ENCODE measurements at places on chromosomes 2 and 18.

DNA sequence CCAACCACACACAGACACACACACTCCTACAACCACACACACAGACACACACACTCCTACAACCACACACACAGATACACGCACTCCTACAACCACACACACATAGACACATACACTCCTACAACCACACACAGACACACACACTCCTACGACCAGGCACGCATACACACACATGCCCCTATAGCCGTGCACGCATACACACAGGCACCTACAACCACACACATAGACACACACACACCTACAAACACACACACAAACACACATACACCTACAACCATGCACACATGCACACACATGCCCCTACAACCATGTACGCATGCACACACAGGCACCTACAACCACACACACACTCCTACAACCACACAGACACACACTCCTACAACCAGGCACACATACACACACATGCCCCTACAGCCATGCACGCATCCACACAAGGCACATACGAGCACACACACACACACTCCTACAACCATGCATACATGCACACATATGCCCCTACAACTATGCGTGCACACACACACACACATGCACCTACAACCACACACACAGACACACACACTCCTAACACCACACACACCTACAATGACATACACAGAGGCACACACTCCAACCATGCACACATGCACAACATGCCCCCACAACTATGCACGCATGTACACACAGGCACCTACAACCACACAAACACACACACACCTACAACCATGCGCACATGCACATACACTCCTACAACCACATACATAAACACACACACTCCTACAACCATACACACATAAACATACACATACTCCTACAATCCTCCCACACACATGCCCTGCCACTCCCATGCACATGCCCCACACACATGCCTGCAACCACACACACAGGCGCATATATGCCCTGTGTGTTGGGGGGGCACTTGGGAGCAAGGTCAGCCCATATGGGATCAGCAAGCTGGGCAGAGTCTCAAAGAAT, 19.1 kb upstream of the TEX51 start:
- DNase-seq: no peak

DNA sequence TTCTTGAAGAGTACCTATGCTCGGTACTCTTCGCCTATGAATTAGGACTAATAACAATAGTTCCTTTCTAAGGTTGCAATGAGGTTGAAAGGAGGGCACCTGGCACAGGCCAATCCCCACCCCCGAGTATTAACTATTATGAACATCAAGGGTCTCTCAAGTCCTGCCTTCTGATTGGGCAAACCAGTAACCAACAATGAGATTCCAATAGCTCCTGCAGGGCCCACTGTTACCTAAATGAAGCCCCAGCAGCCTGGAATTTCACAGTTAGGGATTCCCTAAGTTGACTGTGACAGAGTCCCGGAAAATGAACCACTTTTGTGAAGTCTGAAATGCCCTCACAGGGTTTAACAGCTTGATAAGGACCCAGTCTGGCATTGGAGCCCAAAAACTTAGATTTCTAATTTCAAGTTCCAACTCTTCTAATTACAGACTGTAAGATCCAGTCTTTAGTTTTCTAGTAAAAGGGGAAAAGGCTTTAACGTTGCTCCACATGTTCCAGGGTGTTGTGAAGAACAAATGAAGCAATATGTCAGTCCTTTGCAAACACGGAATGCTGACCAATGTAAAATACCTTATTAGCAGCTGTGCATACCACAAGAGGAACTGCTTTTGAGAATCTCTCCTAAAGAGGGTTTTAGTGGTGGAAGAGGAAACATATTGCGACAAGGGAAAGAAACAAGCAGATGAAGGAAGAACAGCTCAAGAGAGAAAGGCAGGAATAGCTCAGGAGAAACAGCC, 277.7 kb upstream of the MAP2 start:
- DNase-seq: no peak

- DNase-seq: no peak
These were observed 25.9 kb downstream of the COL5A2 start for GRCh38 chr2:189153619-189154018.

GRCh38 chr18:50115095-50115494, 79.9 kb downstream of the MYO5B start:
- DNase-seq: no peak

DNA sequence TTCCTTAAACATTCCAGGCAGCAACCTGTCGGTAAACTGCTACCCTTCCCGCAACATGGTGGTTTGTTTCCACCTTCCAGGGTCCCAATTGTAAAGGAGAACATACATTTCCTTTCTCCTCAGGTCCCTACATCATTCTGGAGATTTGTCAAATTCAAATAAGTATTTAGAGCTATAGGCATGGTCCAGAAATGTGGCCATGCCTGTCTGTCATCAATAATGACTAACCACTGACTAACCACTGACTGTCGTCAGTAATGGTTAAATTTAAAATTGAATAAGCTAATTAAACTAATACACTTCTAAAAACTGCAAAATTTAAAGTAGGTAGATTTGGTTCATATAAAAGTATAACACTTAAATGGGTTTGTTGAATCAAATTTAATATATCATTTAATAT, 984.0 kb upstream of the SLC39A10 start:
- no peak for DNase-seq

DNA sequence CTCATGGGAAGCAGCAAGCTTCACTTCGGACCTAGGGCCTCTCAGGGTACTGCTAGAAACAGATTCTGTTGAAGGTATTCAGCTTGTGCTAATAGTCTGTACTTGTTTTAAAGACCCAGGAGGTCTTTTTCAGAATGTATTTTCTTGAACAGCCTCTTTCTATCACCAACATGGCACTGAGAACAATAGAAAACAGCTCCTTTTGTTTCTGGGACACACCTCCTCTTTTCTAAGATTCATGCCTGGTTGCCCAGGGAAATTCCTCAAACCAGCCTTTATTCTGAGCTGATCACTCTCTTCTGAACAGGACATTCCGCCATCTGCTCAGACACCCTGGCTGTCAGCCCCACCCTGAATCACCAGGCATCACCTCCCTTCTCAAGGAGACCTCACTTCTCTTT, 389.6 kb downstream of the TGIF1 start:
- no peak for DNase-seq

- no peak for DNase-seq
These were observed 107.5 kb downstream of the TTC27 start for GRCh38 chr2:32735348-32735747.

DNA sequence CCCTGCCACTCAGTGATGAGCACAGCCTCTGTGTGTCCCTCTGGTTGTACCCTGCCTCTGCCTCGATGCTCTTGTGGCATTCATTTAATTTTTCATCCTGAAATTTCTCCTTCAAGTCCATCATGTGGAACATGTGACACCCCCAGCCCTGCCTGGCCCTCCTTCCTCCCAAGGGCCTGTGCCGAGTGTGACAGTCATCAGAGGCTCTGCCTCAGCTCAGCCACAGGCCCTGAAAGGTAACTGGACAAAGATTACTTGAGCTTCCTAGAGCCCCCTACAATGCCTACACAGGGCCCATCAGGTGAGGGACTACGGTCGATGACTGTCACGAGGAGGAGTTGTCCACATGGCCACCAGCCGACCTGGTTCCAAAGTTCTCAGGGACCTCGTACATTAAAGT, 75.1 kb downstream of the C1QL2 start:
- no peak for DNase-seq

GRCh38 chr18:64002581-64002980, 32.7 kb downstream of the SERPINB8 start:
- no peak for DNase-seq

DNA sequence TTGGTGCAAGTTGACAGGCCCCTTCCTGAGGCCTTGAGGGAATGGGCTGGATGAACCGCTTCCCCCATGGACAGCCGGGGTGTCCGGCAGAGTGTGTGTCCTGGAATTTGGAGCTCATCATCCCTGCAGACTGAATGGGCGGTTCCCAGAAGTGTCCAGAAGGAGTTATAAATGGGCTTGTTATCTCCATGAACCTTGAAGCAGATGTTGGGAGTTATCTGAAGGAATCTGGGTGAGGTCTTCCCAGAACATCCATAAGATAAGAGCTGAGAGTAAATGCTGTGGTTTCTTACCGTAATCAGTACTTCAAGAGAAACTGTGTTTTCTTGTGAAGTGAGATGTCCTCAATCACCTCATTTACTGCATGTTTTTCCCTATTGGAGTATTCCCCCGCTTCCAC, 21.1 kb downstream of the PLB1 start:
- DNase-seq: no peak

DNA sequence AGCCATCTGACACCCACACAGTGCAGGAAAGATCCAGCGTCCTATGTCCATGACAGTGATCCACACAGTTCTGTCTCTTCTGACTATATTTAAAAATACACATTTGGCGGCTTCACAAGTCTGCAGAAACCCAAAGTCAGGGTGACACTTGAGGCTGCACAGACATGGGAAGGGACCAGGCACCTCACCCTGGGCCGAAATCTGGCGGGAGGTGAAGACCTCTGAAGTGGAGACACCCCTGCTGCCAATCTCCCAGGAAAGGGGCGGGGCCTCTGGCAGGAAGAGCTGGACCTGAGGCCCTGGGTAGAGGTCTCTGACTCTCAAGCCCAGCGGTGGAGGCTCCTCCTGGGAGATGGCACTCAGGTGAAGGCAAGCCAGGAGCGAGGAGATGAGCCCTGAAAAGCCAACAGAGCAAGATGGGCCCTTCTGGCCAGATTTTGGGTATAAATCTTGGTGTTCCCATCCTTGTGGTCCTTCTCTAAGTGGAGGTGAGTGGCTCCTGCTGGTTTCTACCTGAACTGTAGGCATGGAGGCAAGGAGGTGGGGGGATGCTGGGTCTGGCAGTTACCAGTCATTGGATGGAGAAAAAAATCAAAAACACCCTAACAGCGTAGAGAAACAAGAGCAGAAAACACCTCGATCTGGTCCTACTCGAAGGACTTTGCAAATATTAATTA, 248.4 kb downstream of the HDAC4 start:
- DNase-seq: no peak

- DNase-seq: no peak
These were observed 400.5 kb upstream of the RAB12 start for GRCh38 chr18:8208716-8209115.

- DNase-seq: no peak
These were observed 135.8 kb upstream of the FN1 start for GRCh38 chr2:215571689-215572088.

DNA sequence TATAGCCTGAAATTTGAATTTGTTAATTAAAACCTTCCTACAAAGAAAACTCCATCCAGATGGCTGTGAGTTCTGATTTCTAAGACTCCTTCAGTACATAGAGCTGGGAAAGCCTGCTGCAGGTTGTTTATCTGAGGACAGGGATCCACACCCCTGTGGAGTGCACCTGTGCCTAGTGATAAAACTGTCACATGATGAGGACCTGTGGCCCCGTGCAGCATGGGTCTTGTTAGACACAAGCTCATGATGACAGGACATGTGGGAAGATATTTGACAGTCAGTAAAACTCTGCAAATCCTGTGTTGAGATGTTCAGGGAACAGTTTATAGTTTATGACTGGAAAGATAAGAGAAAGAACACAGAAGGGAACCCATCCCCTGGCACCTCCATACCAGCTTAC, 133.2 kb upstream of the TMEM18 start:
- DNase-seq: no peak

- no peak for DNase-seq
These were observed 124.4 kb downstream of the INHBB start for GRCh38 chr2:120470041-120470965.

GRCh38 chr2:184654945-184655344, 56.6 kb downstream of the ZNF804A start:
- DNase-seq: no peak

- DNase-seq: no peak
These were observed 194.9 kb upstream of the BOD1L2 start for GRCh38 chr18:56952026-56952425.

DNA sequence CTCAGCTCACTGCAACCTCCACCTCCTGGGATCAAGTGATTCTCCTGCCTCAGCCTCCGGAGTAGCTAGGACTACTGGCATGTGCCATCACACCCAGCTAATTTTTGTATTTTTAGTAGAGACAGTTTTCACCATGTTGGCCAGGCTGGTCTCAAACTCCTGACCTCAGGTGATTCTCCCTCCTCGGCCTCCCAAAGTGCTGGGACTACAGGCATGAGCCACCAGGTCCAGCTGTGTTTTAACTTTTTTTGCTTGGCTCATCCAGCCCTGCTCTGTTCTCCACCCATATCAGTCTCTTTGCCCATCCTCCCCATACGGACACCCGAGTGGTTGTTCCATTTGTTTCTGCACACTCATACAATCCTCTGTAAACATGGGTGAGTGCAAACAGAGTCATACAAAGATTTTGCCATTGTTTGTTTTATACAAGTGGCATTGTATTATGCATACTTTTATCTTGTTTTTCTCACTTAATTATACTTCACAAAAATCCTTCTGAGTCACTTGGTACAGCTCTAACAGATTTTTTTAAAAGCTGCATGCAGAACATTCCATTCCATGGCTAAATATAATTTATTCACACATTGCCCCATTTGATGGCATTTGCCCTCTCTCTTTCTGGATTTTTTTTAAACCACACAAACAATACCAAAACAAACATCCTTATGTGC, 5.3 kb downstream of the APOB start:
- no peak for DNase-seq

GRCh38 chr2:47056374-47056773, 98.7 kb downstream of the STPG4 start:
- DNase-seq: no peak

GRCh38 chr2:33184041-33184440, 237.3 kb downstream of the LTBP1 start:
- no peak for DNase-seq

DNA sequence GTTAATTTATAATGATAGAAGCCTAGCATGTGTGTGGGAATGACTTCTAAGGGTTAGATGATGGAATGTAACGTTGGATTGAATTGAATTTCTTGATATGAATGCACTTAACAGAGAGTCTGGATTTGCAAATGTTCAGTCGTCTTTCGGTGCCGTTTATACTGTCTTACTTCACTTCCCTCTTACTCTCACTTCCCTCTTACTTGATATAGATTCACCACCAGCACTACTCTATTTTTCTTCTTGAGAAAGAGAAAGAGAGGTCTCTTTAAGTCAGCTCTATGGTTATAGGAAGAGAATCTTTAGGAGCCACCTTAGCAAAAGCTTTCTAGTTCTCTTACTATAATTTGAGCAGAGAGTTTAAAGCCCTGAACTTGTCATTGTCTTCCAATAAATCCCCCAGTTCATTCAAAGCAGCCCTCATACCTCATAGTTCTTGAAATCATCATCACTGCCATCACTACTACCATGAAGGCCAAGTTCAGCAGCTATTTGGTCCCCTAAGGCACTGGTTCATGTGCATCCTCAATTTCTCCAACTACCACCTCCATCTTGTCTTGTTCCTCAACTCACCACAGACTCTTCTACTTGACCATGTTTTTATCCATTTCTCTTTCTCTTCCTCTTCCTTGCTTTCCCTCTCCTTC, 501.7 kb upstream of the TCF4 start:
- no peak for DNase-seq

DNA sequence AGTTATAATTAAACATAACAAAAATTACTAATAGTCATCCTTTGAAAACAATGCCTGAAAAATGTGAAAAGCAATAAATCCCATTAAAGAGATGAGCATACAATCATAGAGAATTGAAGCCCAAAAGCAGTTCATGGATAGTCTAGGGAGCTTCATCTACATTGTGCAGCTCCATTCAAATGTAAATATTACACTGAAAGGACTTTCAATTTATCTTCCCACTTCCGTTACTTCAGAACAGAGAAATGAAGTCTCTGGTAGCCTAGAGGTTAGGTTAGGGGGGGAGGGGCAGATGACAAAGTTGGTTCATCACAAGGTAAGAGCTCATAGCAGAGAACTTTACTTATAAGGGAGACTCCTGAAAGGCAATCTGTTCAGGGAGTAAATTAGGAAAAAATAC, 126.6 kb upstream of the RGPD4 start:
- DNase-seq: no peak
